ENCODE measurements at places on chromosomes 4 and X. TPM values are rescaled to one million over a fixed set of nuclear protein-coding genes. Genes with fewer than 3 reads are reported as not detected.
A peak's percentile ranks its signal among the peaks of the same experiment; 100 is the strongest.

The NXF2B gene
- not detected for total RNA-seq

- no peak for DNase-seq
Observed at GRCh38 chrX:129316461-129316860, 206.8 kb downstream of the SMARCA1 start.

GRCh38 chrX:31656013-31656412 is 584.2 kb upstream of the FTHL17 start:
- DNase-seq = no peak

The SCOC gene
- total RNA-seq = 75.3 TPM

GRCh38 chr4:36553029-36553428 is 271.6 kb downstream of the DTHD1 start:
- no peak for DNase-seq

DNA sequence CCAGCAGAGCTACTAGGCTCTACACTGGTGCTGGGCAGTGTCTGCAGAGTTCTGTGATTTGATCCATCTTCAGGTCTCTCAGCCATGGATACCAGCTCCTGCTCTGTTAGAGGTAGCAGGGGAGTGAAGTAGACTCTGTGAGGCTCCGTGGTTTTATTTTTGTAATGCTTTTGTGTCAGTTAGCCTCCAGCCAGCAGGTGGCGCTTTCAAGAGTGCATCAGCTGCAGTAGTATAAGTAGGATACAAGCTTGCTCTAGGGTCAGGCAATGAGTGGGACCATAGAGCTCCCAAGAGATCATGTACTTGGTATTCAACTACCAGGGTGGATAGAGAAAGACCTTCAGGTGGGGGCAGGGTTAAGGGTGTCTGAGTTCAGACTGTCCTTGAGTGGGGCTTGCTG is 362.5 kb upstream of the TRAM1L1 start:
- no peak for DNase-seq

DNA sequence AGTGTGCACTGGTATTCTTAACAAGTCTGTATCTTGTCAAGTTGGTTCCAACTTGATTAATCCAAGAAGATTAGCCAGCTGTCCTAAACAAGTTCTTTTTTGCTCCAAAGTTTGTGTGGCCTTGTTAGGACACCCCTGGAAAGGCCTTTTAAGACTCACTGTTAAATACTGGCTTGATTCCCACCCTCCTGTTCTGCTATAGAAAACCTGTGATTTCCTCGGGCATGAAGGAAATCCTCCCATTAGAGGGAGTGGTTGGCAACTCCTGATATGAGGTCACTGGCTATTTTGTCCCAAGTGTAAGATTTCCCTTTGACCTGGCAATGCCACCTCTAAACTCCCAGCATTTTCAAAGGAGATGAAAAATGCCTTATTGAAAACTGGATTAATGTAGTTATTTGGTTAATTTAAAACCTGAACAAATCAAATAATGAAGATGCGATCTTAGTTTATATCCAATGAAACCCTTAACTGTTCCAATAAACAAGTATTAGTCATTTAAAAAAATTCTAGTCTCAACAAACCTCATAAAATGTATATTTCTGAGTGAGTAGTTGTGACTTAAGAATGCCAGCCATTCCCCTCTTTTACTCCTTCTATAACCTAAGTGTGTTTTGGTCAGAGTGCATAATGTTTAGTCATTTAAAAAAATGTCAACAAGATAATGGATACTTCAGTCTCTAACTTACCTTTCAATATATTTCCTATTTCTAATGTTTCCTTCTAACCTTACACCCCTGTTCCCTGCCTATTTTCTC is 94.4 kb downstream of the NPNT start:
- DNase-seq = no peak

The STK26 gene
- total RNA-seq = 1.1 TPM

DNA sequence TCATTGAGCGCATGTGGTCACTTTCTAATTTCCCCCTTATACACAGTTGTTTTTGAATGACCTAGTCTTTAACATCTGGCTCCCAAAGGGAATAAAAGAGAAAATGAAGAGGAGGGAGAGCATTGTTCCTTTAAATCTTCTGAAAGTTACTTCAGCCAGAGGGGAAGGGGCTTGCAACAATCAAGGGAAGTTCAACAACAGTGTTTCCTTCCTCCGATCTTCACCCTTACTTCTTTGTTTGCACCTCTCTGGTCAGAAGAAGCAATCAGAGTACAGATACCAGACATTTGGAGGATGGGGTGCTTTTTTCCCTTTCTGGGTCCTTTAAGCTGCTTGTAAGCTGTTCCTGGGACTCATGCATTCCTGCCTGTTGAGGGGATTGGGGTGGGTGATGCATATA is 125.4 kb downstream of the TBC1D19 start:
- DNase-seq = no peak

The MAGEA4 gene
- not detected for total RNA-seq

The THOC2 gene
- 25.4 TPM for total RNA-seq

DNA sequence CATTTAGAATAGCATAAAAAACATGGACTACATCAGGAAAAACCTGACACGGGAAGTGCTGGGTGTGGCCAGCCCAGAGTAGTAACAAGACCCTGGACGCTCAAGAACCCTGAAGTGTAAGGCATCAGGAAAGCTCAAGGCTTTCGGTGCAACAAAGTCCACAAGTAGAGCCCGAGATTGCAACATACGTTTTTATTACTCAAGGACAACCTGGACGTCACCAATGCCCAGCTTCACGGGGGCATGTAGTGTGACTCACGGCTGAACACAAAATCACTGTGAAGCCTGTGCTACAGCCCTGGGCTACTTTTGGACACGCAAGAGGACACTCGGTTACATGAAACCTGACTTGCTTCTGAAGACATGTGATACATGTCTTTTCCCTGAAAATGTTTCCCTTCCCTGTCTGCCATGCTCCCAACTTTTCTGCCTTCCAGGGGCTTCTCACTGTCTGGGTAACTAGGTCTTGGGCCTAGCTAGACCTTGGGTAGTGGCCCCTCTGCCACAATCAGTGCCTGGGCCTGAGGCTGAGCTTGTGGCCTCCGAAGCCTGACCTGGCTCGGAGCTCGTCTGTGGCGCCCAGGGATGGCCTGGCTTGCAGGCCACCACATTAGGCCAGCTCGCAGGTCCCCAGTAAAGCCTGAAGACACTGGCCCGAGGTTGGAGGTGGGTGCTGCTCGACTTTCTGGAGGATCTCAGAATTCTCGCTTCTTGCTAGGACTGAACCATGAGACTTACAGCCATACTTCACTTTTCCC is 9.2 kb downstream of the IRAK1 start:
- no peak for DNase-seq

The WWC2 gene
- 30.2 TPM for total RNA-seq

- DNase-seq = no peak
Observed at GRCh38 chr4:114698231-114698630, 99.6 kb downstream of the UGT8 start.

DNA sequence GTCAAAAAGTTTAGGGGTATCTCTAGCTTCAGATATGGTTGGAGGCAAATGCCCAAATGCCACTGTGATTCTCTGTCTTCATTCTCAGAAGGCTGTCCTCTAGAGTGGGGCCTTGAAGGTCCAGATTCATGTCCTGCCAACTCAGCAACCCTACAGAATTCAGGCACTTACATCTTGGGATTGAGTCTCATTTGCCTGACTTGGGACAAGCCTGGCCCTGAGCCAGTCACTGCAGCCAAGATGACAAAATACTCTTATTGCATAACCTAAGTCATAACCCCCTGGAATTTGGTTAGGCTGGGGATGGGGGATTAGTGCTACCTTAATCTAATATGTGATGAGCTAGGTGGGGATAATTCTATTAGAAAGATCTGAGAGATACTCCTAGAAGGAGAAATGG is 100.5 kb downstream of the AREG start:
- DNase-seq = peak; percentile 55

DNA sequence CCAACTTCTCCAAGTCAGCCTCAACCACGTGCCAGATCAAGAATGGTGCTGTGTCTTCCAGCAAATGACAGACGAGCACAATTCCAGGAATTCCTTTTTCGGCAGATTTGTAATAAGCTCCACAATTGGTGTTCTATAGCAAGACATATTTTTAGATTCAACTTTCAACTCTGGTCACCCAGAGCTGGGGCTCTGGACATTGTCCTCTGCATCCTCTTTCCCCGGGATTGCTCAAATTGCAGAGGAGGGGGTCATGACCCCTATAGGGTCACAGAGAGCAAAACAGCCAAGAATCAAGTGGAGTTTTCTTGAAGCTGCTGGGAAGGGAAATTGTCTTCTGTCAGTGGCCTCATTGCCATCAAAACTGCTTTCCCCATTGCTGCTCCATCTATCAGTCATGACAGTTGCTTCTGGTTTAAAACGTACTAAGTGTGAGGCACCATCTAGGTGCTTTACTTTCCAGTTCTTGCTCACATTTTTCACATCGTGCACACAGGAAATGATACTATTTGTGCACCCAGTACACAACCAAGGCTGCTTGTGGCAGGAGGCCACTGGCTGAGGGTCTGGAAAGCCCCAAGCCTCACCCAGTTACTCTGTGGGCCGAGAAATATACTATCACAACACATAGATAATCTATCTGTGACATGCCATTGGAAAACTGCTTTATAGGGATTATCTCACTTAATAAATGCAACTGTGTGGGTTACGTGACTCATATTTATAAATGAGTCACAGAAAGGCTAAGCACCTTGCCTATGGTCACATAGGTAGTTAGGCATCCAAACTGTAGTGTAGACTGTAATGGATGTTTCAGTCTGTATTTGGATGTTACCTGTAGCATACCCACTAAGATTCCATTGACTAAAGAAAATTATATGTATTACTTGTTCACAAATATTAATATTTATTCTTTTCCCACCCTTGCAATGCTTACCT is 91.7 kb upstream of the PHOX2B start:
- DNase-seq = no peak
